ENCODE measurements at places on chromosomes 13 and 19.

GRCh38 chr19:54792814-54793213, 10.6 kb upstream of the KIR2DL4 start:
- no peak for DNase-seq

DNA sequence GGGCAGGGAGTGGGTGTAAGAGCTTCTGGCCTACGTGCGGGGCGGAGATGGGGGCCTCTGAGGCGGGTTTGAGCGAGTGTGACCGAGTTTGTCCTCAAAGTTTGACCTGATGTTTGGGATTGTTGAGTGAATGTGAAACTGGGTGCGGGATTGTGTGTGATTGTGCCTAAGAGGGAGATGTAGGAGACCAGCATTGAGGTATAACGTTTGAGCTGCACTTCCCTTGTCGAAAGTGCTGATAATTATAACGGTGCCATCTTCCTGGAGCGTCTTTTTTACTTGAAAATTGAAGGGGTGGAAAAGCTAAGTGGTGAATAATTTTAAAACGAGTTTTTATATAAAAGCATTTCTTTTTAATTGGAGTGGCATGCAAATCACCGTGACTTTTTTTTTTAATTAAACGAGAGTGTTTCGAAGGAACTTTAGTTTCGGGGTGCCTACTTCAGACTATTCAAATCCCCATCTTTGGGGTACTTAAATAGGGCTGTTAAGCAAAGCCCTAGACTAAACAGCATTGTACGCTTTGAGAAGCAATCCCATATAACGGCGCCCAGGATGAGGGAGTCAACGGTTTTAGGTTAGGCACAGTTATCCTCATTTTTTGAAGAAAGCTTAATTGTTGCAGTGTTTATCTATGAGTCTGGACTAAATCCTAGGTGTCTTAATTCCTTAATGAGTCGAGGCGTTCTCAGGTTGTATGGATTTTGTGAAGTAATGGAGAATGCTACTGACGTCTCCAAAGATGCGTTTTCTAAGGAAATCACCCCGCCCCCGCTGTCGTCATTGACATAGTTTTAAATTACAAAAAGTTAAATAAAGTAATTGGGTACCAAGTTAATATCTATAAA, 594 bp downstream of the ZNF146 start:
- no peak for DNase-seq

- no peak for DNase-seq
These were observed at the start of gene EBI3 for GRCh38 chr19:4229179-4229931. Gene EBI3 (plus strand): TSS chr19:4229523. CDS start chr19:4229551, 28 bp downstream.

DNA sequence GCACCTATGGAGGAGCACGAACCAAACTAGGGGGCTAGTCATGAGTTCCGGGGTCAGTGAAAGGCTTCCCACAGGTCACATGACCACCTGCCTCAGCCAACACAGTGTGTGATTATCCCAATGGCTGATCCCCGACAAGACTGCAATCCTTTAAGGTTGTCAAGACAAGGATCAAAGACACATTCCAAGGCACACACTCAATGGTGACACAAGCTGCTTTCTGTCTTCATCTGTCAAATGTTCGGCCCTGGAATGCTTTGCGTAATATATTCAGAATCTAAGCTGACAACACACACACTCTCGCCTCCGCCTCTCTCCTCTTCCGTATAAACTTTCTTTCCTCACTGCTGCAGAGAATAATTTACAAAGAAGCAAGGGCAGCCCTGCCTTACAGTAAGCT, 11.7 kb downstream of the RANBP3 start:
- DNase-seq = no peak

DNA sequence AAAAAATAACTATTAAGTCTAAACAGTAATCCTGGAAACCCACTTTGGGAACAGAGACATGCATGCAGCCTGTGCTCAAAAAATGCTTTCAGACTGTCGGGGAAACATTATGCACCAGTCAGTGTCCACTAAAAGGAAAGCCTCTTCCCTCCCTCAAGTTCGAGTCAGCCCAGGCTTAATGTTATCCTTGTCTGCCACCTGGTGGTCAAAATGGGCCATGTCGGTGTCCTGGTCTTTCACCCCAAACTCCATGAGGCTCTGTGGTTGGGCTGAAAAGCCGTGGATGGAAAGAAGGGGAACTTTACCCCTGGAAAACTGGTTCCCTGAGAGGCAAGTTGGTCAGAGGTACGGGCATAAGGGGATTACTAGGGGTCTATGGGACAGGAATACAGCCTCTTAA, 88.4 kb upstream of the ZNF492 start:
- DNase-seq = no peak

- DNase-seq = no peak
These were observed 287.4 kb downstream of the PCDH17 start for GRCh38 chr13:57918913-57919312.

DNA sequence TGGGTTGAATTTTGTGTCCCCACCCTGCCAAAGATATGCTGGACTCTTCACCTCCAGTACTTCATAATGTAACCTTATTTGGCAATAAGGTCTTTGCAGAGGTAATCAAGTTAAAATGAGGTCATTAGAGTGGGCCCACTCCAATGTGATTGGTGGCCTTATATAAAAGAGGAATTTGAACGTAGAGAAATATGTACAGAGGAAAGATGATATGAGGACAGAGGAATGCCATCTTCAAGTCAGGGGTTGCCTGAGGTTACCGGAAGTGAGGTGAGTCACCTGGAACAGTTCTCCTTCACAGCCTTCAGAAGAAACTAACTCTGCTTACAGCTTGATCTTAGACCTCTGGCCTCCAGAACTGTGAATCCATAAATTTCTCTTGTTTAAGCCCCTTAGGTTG, 69.9 kb downstream of the GPC5 start:
- DNase-seq = no peak

DNA sequence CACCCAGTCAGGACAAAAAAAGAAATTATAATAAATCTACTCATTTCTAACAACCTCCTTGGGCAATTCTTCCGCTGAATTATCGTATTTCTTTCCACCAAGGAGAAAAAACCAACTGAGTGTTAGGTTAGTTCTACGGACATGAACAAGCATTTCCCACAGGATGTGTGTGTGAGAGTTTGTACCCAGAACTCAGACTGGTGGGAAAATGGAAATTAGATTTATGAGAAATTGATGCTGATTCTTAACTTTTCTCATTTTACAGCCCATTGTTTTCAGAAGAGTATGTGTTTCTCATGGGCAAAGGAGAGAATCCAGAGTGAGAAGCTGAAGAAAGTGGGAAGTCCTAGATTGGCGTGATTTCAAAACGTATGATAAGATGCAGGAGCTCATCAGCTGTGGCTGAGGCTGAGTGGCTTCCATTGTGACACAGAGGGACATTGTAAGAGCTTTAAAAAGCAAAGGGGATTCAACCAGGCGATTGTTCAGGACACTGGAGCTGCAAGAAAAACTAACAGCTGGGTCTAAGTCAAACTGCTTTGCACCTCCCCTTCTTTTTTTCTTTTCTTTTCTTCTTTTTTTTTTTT, 184.7 kb upstream of the ARGLU1 start:
- no peak for DNase-seq

DNA sequence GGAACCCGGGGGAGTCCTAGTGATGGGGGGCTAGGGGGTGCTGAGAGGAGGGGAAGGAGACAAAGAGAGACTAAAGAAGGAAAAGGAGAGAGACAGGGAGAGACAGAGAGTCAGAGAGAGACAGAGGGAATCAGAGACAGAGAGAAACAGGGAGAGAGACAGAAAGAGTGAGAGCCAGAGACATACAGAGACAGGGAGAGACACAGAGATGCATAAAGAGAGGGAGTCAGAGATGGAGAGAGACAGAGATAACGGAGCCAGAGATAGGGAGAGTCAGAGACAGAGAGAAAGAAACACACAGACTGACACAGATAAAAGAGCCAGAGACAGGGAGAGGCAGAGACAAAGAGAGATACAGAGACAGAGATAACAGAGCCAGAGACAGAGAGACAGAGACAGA, 1.5 kb upstream of the TNFSF9 start:
- DNase-seq = no peak

DNA sequence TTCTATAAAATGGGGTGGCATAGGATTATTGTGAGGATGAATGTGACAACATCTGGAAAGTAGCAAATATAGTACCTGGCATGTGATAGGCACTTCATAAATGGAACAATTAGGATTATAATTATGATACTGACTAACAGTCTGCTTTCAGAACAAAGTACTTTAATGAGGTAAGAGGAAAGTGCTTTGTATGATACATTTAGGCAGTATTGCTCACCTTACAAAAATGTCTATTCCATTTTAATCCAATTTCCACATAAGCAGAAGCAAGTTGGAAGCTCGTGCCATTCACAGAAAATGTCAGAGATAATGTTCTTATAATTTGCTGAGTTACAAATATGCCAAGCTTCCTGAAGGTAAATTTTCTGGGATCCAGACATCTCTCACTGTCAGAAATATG, 16.9 kb upstream of the HTR2A start:
- DNase-seq = no peak

All from activated naive CD4-positive, alpha-beta T cell (primary cell).